ENCODE measurements at places on chromosomes 2 and 18. TPM values are rescaled to one million over a fixed set of nuclear protein-coding genes. Genes with fewer than 3 reads are reported as not detected.
A peak's percentile ranks its signal among the peaks of the same experiment; 100 is the strongest.

Gene SERPINB11
- total RNA-seq = not detected

Gene CD207
- total RNA-seq = not detected

Gene DCC
- total RNA-seq = not detected

Gene TSPYL6
- total RNA-seq = not detected

Gene ST6GAL2
- total RNA-seq = not detected

Gene CTAGE1
- not detected for total RNA-seq

Gene SERPINB3
- not detected for total RNA-seq

Gene VWA3B
- not detected for total RNA-seq

Gene COLEC11
- 1.1 TPM for total RNA-seq

Gene EFEMP1
- not detected for total RNA-seq

Gene CD28
- total RNA-seq = 44.6 TPM

- DNase-seq = peak; percentile 8
Observed at GRCh38 chr2:19349911-19350677, 8.3 kb downstream of the OSR1 start.

DNA sequence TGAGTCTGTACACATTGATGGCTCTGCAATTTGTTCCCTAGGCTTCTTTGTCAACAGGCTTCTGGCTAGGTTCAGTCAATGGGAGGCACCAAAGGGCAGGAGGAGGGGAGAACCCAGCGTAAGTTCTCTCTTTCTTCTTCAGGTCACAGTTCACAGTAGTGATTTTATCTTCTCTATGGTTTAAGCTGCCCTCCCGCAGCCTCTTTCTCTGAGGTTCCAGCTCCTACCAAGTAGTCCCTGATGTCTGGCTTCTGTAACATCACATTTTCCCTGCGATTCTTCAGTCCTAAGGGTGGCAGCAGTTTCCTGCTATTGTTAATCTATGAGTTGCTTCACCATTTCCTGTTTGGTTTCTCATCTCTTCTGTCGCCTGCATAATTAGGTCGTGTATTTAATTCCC lies 107.4 kb downstream of the CPO start:
- no peak for DNase-seq

DNA sequence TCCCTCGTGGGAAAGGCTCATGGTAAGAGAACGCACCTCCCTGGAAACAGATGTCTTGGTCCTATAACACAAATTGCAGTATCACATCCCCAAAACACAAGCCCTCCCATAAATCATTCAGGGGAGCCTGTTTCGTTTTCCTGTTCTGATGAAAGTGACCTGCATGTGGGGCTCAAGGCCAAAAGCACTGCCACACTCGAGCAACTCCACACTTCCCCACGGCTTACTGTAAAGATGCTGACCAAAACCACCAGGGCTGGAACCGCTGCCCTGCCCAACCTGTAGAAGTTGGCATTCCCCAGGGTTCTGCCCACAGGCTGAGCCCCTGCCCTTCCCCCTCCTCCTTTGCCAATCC lies 139.7 kb downstream of the BCL11A start:
- peak; percentile 81 for DNase-seq

DNA sequence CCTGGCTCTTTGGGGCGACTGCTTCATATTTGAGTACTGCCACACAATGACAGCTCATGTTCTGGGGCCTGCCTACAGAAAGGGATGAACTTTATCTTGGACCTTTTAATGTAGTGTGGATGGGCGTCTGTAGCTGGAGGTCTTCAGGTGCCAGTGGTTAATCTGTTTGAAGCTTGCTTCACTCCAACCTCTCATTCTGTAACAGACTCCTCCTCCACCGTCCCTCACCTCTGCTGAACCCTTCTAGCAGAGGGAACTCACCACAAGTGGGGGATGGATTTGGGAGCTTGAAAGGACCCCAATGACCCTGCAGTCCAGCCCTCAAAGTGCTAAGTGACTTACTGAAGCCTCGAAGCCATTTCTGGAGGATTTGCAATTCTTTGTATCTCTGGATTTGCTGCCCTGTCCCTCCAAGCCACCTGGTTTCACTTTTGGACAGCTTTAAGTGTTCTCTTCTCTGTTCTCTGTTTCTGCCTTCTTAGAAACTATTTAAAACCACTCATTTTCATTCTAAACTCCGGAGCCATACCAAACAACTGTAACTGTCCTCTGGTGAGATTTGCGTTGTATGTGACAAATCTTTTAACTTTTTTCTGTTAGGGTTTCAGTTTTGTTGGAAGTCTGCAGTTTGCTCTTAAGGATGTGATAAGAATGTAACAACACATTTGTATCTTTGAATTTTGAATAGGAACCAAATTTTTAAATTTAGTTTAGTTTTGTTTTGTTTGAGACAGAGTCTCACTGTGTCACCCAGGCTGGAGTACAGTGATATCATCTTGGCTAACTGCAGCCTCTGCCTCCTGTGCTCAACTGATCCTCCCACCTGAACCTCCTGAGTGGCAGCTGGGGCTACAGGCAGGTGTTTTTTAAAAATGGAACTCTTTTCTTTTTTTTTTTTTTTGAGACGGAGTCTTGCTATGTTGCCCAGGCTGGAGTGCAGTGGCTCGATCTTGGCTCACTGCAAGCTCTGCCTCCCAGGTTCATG lies 37.0 kb upstream of the CASP8 start:
- no peak for DNase-seq

- DNase-seq = peak; percentile 3
Observed at GRCh38 chr18:58195278-58195765, 151.3 kb downstream of the NEDD4L start.

GRCh38 chr2:235623111-235623510 lies 129.3 kb downstream of the AGAP1 start:
- DNase-seq = no peak

DNA sequence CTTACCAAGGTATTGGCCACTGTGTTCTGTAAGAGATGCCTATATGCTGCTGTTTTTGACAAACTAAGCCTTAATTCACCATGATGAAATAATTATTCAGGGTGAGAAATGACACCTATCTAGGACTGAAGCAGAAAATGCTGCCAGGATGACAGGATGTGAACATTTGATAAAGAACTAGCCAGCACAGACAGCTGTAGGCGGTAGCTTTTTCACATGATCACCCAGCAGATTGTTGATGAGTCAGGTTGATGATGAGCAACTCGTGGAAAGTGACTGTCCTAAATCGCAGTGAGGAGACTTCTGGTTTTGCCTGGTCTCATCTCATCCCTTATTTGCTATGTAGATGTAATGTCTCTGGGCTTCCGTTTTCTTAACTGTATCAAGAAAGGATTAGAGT lies 144.1 kb downstream of the PRPF40A start:
- DNase-seq = no peak

DNA sequence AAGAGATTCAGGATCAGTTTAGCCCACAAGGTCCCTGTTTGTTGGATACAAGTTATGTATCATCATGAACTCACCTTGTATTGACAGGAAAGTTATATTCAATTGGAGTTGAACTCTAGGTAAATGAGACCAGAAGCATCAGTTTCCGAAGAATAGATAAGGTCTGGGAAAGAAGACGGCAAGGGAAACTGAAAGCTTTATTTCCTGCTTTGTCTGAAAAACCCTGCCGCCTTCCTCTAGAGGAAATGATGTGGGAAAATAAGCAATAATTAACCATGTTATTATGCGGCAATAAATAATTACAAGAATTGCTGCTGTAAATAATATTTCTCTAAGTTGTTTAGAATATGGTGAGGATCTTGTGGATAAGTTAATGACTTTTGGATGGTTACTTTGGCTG lies 32.0 kb downstream of the LPIN1 start:
- no peak for DNase-seq

- no peak for DNase-seq
Observed at GRCh38 chr2:68764041-68764805, 29.6 kb downstream of the ARHGAP25 start.

- peak; percentile 12 for DNase-seq
Observed at GRCh38 chr18:48030616-48031480, 100.4 kb upstream of the SMAD2 start.

- DNase-seq = no peak
Observed at GRCh38 chr18:67280486-67281242, 235.9 kb downstream of the DSEL start.

DNA sequence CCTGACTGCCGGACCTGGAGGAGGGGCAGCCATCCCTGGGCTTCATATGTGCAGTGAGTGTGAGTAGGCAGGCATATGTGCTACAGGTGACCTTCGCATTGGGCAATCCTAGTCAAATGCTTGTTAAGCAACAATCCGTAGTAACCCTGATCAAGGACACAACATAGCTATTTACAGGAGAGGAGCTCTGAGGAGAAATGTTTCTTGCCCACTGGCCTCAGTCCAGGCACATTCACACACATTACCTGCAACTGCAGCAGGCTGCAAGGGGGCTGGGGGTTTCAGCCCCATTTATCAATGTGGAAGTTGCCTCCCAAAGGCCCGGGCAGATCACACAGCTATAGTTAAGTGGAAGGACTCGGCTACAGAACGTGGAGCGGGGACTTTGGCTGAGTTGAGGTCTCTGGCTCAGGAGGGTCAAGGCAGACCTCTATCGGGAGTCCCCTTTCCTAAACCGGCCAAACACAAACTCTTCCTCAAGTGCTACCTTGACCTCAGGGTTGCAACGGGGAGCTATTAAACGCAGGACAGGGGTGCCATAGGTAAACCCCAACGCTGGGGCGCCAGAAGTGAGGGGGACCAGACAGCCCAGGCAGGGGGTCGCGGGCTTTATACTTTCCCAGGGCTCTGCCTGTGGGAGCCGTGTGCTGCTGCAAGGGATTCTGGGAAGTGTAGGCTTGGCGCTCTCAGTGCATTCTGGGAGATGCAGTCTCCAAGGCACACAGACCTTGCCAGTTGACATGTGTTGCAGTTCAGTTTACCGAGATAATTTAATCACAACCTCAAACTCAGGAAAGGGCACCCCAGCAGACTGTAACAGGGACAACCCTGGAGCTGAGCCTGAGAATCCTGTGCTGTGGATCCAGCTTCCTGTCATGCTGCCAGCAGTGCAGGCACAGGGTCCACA lies 9.4 kb downstream of the KHK start:
- DNase-seq = peak; percentile 75

- DNase-seq = no peak
Observed at GRCh38 chr2:37919631-37920032, 5.5 kb upstream of the RMDN2 start.

- DNase-seq = no peak
Observed at GRCh38 chr18:64183665-64184064, 34.8 kb upstream of the LINC00305 start.

DNA sequence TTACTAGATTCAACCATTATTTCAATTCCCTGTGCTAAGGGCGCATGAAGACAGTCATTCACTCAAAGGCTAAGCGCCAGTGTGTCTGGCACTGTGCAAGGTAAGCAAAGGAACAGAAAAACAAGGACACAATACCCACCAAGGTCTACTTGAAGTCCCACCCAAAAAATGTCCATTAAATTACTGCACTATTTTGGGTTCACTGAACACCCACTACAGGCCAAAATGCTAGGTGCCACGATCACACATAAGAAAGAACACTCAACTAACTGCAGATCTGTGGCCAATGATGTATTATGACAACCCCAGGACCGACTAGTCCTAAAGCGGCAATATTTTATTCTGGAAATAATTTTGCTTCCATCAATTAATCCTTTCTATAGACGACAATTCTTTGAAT lies 1.8 kb downstream of the TMEM131 start:
- DNase-seq = no peak

- no peak for DNase-seq
Observed at GRCh38 chr2:127320586-127321275, 26.8 kb upstream of the ERCC3 start.
